ENCODE measurements at places on chromosomes 3 and 15.
A peak's percentile ranks its signal among the peaks of the same experiment; 100 is the strongest.

- no peak for DNase-seq
Measured at GRCh38 chr3:59759298-59760031, 709.6 kb upstream of the CFAP20DC start.

- DNase-seq, result no peak
Measured at GRCh38 chr3:38084334-38085310, 45.6 kb downstream of the DLEC1 start.

DNA sequence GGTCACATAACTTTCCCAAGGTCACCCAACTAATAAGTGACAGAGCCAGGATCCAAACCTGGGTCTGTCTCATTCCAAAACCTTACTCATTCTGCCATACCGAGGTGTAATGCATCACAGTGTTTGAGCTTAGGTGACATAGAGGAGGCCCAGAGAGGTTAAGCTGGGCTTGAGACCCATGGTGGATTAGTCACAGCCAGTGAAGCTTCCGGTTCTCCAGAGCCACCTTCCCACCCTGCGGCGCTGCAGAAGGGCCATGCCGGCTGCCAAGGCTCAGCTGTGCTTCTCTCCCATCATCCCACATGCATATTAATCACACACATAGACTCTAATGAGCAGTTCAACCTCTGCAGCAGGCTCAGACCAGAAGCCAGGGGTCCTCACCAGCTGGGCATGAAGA, 42.2 kb downstream of the SPSB4 start:
- no peak for DNase-seq

GRCh38 chr3:115148142-115148790, 1.2 kb upstream of the ZBTB20 start:
- DNase-seq, result no peak

DNA sequence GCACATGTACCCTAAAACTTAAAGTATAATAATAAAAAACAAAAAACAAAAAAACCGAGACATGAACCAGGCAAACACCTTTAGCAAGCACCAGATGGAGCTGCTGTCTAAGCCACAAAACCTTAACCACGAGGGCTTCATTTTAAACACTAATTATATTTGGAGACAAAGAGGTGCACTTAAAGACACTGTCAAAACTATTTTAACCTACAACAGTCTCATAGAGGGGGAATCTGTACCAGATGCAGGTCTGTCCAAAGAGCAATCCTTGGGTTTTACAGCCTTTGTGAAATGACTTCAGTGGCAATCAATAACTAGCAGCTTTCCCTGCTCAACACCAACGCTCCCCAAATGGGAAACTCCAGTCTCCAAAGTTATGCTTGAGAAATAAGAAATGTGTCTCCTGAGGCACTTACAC, 115.7 kb upstream of the TSPAN3 start:
- no peak for DNase-seq

DNA sequence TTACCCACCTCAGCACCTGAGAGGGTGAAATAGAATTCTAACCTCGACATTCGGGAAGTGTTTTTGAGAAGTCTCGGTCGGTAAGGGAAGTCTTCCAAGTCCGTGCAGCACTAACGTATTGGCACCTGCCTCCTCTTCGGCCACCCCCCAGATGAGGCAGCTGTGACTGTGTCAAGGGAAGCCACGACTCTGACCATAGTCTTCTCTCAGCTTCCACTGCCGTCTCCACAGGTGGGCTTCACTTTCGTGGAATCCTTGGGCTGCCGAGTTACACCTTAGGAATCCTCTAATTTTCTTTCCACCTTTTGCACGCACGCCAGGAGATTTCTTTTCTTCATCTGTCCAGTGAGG, 775 bp downstream of the CCNDBP1 start:
- DNase-seq, result no peak

GRCh38 chr3:104044002-104044401, 1322.7 kb upstream of the ALCAM start:
- DNase-seq, result no peak

DNA sequence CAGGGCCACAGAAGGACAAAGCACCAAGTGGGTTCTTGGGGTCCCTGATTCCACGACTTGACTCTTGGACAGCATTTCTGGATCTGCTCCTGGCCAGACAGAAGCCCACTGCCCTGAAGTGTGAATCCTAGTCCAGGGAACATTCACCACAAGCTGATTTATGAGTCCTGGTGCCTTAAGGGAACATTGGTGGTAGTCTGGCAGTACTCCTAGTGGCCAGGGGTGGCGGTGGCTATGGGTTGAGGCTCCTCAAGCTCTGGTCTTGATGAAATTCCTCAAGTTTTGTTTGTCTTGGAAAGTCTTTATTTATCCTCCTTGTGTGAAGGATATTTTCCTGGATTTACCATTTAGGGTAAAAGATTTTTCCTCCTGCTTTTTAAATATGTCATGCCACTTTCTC, 307.5 kb downstream of the PYDC2 start:
- no peak for DNase-seq

GRCh38 chr3:17432236-17432635, 310.2 kb downstream of the TBC1D5 start:
- no peak for DNase-seq

DNA sequence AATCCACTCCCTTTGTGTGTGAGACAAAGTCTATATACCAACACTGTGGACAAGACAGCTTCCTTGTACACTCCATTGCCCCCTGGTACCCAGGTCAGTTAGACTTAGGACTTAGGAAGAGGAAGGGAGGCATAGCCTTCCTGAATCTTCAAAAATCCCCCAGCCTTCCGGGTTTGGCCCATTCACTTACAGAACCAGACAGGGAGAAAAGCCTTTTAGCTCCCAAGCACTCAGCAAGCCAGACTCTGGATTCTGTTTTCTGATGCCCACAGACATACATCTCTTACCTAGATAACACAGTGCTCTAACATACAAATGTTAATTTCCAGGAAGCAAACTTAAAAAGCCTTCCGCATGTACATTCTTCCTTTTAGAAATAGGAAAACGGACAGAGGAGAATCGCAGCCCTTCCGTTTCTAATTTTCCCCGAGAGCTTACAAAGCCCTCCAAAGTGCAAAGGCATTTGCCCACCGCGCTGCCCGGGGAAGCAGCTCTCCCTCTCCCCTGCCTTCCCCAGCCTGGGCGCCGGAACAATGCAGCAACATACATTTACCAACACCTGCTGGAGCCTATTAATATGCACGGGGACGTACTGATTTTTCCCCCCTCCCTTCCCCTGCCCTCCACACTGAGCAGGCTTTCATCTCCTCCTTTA, 442.0 kb downstream of the MAGI1 start:
- no peak for DNase-seq

- DNase-seq, result peak; percentile 66
Measured at GRCh38 chr15:70140543-70141375, 43.0 kb upstream of the TLE3 start.

GRCh38 chr15:86446253-86446640, 366.6 kb downstream of the AGBL1 start:
- DNase-seq, result no peak

- no peak for DNase-seq
Measured at GRCh38 chr3:149316437-149316836, 17.0 kb downstream of the TM4SF18 start.

- no peak for DNase-seq
Measured at GRCh38 chr3:14286887-14287500, 108.4 kb downstream of the LSM3 start.

- peak; percentile 81 for DNase-seq
Measured at GRCh38 chr3:45659661-45660566, 29.3 kb upstream of the SACM1L start.

- DNase-seq, result no peak
Measured at GRCh38 chr3:69210068-69210730, 87.8 kb upstream of the LMOD3 start.

- DNase-seq, result peak; percentile 29
Measured at GRCh38 chr3:59212128-59212779, 162.4 kb upstream of the CFAP20DC start.

DNA sequence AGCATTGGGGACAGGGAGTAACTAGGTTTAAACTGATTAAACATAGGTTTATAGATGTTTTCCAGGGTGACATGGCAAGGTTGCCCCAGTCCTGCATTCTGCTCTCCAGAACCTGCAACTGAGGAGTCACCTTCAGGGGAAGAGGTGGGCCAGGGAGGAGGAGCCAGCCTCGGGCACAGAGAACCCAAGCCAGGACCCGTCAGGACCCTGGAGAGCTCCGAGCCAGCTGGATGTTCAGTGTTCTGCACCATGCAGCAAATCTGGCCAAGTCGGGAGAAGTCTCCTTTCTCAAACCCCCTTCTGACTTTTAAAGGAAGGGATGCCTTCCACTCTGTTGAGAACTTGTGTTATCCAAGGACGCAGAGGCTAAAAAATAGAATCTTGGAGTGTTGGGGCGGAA, 62.1 kb upstream of the SLC6A11 start:
- peak; percentile 51 for DNase-seq

GRCh38 chr3:142808103-142808917, 80.6 kb downstream of the PCOLCE2 start:
- DNase-seq, result peak; percentile 57

GRCh38 chr3:31116651-31117050, 222.2 kb upstream of the GADL1 start:
- peak; percentile 54 for DNase-seq

GRCh38 chr3:112818289-112818688, 28.4 kb downstream of the CD200R1L start:
- no peak for DNase-seq

DNA sequence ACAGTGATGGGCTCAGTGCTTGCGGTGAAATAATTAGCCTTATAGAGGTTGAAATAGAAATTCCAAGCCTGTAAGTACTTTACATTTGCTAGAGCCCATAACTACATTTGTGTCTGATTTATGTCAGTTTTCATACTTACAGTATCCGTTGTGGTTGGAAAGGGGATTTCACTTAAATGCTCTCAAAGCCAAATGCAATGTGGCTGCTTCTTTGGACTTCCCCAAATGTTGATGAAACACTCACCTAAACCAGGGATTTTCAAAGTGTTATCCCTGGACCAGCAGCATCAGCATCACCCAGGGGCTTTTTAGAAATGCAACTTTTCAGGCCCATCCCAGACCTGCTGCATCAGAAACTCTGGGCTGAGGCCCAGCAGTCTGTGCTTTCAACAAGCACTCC, 378.7 kb downstream of the MCTP2 start:
- no peak for DNase-seq

- DNase-seq, result no peak
Measured at GRCh38 chr15:91142106-91142744, 42.2 kb downstream of the SV2B start.

GRCh38 chr3:33644582-33644981, 73.5 kb downstream of the CLASP2 start:
- no peak for DNase-seq

DNA sequence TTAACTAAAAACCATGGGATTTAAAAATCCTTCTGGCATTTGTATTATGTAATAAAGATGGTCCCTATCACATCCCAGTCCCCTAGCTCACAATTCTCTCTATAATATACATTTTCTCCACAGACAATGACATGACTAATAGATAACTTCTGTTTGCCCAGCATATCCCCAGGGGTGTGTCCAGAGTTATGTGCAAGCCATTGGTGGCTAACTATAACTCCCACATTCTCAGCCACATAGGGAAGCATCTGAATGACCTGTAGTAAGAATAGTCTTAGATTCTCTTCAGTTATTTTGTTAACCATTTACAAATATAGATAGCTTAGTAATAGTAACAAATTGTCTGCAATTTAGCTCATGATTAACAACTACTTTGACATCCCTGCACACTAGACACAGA, 52.2 kb upstream of the RBSN start:
- DNase-seq, result peak; percentile 2

- DNase-seq, result no peak
Measured at GRCh38 chr3:172241405-172241804, 202.0 kb downstream of the FNDC3B start.

DNA sequence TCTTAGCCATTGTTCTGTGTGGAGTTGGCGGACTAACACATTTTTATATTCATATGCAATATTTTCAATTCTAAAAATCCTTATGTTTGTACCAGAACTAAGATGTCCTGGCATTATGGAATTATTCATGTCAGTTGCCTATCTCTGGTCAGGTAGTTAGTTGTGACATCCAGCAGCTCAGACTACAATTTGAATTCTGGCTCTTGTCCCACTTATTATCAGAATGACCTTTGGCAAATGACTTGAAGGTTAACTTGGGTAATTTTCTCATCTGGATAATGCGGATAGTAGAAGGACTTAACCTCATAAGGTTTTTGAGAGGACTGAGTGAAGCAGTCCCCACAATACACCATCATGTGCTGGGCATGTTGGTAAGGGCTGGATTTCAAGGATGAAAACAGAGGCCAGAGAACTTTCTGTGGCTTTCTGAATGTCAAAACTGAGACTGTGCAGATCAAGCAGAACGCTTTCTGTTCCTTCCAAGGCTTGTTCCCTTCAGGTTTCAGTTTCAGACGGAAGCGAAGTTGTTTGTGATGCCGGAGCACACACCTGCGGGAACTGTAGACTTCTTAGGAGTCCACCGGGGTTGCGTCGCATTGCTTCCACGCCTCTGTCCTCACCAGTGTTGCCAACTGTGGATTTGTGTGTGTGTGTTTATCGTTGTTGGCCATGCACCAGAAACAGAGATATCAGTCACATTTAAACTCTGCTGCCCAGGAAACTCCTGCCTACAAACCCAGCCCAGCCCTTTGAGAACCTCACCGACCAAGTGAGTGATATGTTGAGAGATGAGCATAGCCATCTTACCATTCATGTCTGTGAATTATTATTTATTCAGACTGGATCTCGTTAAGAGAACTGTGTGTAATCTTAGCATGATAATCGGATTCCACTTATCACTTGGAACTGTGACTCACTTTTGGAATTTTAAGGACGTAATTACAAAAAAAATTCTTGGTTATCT, 76.0 kb downstream of the PTPRG start:
- peak; percentile 42 for DNase-seq

DNA sequence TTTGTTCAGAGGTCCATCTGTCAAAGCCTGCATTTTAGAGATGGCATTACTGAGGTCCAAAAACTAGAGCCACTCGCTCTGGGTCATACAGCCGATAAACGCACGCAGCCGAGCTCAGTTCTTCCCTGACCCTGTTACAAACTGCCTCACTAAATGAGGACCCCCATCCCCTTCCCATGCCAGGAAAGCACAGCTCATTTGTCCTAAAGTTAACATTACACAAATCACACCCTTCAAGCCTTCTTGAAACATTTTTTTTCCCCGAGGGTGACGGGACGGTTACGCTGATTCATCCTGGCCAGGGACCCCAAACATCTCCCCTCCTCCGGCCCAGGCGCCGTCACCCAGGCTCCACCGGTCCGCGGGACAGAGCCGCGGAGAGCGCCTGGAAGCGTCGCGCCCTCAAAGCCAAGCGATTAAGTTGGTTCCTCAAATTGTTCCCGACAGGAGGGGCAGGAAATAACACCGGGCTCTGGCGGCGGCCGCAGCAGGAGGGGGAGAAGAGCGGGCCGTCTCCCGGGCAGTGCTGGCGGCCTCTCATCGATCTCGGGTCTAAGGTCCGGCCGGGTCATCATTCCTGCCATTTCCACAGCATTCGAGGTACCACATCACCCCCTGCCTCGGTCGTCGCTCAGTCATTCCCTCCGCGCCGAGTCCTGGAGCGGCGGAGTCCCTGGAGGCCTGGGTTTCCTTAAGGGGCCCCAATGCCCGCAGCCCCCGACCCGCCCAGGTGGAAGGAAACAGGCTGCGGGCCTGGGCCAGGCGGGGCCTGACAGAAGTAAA, 619 bp upstream of the CMTM8 start:
- no peak for DNase-seq

GRCh38 chr3:149368201-149368673, 9.2 kb downstream of the TM4SF1 start:
- DNase-seq, result no peak
